CD4-positive, CD25-positive, alpha-beta regulatory T cell (primary cell): ENCODE measurements at places on chromosomes 5 and 9.

- no peak for DNase-seq
Observed at GRCh38 chr5:102271759-102272158, 24.3 kb downstream of the SLCO4C1 start.

GRCh38 chr5:116371431-116371830 lies 203.2 kb downstream of the SEMA6A start:
- DNase-seq: no peak

DNA sequence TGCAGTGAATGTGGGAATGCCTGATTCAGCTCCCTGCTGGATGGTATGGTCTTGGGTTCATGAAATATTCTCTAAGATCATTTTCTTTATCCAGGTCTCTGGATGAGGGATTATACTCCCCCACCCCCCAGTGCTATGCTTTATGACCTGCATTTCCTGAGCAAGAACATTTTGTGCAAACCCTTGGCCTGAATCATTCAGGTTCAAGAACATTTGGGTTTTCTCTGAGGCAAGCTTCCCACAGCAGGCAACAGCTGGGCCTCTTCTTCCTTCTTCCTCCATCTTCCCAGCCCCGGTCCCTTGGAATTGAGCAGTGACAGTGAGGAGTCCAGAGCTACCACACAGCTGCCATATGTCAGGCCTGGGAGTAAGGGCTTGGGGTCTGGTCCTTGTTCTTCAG lies 58.6 kb upstream of the TNFSF15 start:
- DNase-seq: no peak

DNA sequence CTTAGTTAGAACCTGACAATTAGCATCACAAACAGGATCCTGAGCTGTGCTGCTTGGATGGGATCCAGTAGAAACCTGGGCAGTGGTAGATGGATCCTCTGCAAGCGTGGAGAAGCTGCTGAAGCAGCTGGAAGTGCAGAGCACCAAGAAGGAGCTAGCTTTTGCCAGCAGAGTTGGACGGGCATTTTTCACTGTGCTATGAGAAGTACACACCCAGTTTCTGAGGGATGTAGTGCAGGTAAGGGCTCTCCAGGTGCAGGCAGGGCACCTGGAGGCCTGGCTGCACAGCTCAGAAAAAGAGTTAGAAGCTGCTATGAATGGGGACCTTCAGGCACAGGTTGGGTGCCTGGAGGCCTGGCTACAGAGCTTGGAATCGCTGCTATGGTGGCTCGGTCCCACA lies 623.9 kb upstream of the NUDT12 start:
- no peak for DNase-seq

DNA sequence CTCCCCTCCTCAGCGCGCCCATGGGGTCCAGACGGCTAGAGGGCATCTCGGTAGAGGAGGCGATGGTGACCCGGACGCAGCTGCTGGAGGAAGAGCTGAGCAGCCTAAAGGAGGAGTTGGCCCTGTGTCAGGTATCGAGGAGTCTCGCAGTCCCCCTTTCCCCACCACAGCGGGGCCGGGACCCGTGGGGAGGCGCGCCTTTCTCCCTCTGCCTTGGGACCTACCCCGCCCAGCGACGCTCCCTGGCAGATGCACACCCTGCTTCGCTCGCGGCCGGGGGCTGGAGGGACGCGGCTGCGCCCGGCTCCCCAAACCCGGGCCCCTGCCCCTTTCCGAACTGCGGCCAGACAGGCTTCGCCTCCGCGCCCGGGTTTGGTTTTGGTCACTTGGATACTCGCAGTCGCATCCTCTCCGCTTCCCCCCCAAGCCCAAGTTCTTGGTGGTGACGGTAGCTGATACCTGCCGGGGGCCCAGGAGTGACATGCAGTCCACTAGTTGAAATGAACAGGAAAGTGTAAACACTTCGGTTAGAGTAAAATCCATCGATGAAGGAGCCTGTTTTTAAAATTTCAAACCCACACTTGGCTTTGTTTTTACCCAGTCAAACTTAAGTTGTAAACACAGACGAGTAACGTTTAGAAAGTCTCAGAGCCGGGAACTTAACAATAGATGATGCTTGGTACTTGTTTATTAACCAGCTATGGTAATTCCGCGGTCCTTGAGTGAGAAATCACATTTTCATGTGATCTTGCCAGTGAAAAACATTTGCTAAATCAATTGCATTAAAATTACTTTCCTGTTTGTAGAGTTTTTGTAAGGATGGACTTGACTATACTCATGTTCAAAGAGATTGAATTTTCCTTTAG lies 688 bp downstream of the CNTLN start:
- DNase-seq: no peak

DNA sequence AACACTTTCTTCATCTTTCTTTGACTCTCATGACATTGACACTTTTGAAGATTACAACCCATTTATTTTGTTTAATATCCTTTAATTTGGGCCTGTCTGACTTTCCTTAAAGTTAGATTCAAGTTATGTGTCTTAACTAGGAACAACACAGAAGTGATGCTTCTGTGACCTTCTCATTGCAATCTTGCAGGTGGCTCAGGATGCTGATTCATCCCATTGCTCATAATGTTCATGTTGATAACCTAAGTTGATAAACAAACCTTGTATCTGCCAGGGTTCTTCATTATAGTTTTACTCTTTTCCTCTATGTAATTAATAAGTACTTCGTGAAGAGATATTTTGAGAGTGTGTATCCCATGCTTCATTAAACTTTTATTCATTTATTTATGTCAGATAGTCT lies 107.2 kb upstream of the SHB start:
- DNase-seq: no peak

DNA sequence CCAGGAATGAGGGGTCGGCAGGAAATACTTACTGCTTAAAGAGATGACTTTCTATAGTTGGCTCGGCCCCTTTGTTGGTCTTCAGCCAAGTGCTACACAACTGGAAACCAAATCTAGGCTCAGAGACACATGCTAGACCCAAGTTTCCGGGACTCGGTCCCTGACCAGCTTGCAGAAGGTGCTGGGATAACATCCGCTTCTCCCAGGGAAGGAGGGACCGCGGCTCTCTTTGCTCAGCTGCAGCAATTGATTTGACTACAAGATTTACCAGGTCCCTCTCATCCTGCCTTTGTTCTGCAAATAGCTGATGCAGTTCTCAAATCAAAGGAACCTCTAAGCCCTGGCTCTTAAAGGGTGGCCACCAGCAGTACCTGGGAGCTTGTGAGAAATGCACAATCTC lies 314.7 kb downstream of the MLLT3 start:
- DNase-seq: no peak
